Stimulated activated CD4-positive, alpha-beta T cell treated with anti-CD3 and anti-CD28 coated beads, Interleukin-2, amount 100 ng/mL, for 48 hours (primary cell): ENCODE measurements at places on chromosomes 7 and 10.

DNA sequence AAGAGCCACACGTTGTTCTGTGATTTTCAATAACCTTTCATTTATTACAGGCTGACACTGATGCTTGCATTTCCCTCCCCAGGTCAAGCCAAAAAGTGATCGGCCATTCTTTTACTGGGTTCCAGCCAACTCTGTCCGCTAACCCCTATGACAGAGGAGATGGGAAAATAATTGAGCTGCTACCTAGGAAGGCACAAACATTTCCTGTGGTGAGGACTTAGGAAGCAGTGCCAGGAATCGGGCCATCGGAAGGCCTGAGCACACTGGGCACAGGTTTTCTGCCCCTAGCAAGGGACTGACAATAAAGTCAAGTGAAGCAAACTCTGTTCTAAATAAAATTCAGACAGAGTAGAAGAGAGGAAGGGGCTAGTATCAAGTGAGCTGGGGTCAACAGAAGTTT is 313.0 kb upstream of the AOAH start:
- no peak for DNase-seq

GRCh38 chr10:58955615-58956014 is 220.8 kb upstream of the PHYHIPL start:
- no peak for DNase-seq

DNA sequence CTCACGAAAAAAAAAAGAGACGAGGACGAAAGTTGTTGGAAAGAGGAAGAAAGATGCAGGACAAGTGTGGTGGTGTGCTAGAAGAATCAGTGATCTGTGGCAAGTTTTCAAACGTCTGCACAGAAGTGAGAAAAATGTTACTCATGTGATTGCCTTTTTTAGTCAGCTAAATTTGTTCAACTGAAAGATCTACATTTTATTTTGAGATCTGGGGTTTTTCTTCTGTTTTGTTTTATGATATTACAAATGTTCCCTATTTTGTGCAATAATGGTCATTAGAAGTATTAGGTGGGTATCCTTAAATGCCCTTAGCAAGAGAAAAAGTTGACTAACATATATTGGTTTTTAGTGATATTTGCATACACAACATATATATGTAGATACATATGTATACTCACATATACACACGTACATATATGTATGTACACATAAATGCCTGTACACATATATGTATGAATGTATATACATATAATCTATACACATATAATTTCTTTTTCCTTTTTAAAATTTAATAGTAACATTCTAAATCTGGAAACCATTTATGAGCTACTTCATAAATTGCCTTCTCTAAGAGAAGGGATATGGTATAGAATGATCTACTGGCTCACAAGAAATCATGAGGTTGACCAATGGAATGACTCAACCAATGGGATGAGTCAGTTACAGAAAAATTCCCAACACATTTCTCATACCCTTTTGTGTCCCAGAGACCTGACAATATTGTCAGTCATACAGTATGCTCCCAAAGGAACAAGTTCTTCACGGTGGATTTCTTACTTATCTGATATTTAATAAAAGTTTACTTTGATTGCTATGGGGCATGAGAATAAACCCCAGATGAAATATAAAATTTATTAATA is 38.4 kb downstream of the SLC39A12 start:
- no peak for DNase-seq

- no peak for DNase-seq
Observed at GRCh38 chr10:78366663-78367411, 333.2 kb downstream of the RPS24 start.

DNA sequence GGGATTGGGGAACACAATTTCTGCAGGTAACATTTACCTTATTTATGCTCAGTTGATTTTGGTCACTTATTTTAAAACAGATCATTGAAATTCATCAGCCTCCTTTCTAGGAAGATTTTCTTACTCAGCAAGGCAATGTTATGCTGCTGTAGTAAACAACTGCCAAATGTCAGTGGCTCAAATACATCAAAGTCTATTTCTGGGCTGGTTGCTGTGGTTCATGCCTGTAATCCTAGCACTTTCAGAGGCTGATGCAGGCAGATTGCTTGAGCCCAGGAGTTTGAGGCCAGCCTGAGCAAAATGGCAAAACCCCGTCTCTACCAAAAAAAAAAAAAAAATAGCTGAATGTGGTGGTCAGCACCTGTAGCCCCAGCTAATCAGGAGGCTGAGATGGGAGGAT is 25.9 kb downstream of the HABP2 start:
- DNase-seq = no peak

DNA sequence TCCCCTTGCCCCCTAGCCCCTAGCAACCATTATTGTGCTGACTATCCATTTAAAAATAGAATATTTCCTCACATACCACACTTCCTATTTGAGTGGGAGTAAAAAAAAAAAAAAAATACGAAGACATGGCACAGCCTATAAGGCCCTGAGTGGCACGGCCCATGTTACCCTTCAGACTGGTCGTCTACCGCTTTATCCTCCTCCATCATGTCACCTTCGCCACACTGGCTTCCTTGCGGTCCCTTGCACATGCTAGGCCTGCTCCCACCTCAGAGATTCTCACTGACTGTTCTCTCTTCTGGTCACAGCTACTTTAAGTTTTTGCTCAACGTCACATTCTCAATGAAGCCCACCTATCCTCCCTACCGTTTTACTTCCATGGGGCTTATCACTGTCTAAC is 130.3 kb downstream of the ATE1 start:
- no peak for DNase-seq

DNA sequence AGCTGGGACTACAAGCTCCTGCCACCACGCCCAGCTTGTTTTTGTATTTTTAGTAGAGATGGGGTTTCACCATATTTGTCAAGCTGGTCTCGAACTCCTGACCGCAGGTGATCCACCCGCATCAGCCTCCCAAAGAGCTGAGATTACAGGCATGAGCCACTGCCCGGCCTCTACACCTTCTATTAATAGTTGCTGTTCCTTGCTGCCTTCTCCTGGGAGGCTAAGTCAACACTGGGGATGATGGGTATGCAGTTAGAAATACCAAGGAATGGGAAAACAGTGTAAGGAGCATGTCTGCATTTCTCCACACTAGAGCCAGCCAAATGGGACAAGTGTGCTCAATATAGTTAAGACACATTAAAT is 97.3 kb upstream of the PDLIM1 start:
- DNase-seq = no peak

GRCh38 chr10:102776779-102777456 is 33.2 kb downstream of the WBP1L start:
- no peak for DNase-seq

- DNase-seq = no peak
Observed at GRCh38 chr10:102407425-102408130, 11.0 kb downstream of the PSD start.

GRCh38 chr7:5406957-5407945 is 16.4 kb downstream of the TNRC18 start:
- no peak for DNase-seq

DNA sequence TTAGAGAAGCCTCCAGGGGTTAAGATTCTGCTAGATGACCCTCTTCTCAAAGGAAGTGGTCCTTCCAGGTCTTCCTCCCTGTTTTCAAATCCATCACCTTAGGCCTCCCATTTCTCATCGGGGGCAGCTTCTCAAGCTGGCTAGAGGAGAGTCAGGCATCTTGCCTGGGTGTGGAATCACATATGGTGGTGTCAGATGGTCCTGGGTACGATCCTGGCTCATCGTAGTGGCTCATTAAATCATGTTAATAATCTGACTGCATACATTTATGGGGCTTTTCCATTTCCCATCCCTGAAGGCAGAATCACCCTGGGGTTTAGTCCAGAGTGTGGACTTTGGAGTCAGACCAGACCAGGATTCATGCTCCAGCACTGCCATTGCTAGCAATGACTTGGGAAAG is 132.6 kb downstream of the RPS24 start:
- no peak for DNase-seq

GRCh38 chr10:104293011-104293410 is 24.0 kb downstream of the GSTO2 start:
- no peak for DNase-seq

GRCh38 chr10:71254834-71255549 is 42.6 kb downstream of the UNC5B start:
- DNase-seq = no peak

- no peak for DNase-seq
Observed at GRCh38 chr7:128162666-128163065, 78.4 kb upstream of the LEP start.

GRCh38 chr7:85602196-85602595 is 415.3 kb upstream of the SEMA3D start:
- no peak for DNase-seq

DNA sequence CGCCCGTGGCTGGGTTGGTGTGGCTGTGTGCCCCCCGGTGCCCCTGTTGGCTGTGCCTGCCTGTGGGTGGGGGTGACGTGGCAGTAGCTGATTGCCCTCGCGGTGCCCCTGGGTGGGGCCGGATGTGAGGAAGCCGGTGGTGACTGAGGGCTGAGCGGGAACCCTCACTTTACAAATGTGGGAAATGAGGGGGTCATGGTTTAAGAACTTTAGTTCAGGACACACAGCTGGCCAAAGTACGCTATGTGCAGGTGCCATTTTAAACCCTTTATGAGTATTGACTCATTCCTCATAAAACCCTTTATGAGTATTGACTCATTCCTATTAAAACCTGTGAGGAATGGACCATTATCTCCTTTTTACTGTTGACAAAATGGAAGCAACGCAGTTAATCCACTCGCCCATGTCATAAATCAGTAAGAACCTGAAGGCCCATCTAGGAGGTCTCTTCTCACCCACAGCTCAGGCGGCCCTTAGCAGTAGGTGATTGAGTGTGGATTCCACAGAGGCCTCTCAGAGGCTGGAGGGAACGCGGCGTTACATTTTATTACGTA is 290.1 kb upstream of the COBL start:
- no peak for DNase-seq

- DNase-seq = no peak
Observed at GRCh38 chr7:150934045-150934766, 43.9 kb downstream of the KCNH2 start.

DNA sequence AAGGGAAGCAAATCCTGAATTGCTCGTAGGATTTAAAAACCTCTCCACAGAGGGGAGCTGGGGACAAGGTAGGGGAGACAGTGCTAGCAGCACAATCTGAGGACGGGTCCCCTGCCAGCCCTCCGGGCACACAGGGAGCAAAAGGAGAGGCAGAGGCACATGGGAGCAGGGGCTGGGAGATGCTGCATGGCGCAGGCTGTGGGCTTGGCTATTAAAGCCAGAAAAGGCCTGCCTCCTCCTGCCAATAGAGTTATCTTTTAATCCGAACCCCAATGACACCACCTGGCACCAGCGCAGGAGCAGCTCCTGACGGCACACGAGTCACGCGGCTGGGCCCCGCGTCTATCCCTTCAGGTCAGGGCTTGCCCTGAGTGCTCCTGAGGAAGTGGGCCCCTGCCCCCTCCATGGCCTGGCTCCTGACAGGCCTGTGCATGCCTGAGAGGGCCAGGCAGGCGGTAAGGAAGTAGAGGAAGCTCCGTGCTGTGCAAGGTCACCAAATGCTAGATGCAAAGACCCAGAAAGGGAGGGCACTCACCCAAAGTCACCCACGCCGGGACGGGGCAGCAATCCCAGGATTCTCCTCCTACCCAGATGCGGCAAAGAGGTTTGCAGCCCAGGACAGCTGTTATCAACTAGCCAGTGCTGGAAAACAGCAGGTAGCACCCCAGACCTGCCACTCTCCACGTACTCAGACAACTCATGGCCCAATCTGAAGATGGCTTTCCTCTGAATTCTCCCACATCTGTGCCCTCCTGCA is 28.1 kb downstream of the DLG5 start:
- DNase-seq = no peak

DNA sequence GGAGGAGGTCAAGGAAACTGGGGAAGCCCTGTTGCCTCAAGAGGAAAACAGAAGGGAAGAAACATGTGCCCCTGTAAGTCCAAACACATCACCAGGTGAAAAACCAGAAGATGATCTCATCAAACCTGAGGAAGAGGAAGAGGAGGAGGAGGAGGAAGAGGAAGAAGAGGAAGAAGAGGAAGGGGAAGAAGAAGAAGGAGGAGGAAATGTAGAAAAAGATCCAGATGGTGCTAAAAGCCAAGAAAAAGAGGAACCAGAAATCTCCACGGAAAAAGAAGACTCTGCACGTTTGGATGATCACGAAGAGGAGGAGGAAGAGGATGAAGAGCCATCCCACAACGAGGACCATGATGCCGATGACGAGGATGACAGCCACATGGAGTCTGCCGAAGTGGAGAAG is 82.7 kb upstream of the SAMD8 start:
- DNase-seq = no peak

DNA sequence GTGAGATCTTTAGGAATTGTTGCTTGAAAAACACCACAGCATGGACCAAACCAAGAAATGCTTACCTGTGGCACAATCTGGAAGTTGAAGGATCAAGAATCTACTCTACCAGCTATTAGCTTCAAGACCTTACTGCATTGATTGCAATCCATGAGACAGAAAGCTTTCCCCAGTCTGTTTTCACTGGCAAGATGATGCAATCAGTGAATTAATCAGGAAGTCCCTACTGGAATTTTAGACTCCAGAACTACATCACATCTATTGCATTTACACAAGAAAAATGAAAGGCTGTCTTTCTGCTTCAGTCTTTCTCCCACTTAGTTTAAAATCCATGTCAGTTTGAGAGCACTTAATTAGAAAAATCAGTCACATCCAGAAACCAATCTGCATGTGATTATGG is 191.7 kb downstream of the TFEC start:
- DNase-seq = no peak

GRCh38 chr7:137932881-137933269 is 69.0 kb downstream of the CREB3L2 start:
- DNase-seq = no peak

DNA sequence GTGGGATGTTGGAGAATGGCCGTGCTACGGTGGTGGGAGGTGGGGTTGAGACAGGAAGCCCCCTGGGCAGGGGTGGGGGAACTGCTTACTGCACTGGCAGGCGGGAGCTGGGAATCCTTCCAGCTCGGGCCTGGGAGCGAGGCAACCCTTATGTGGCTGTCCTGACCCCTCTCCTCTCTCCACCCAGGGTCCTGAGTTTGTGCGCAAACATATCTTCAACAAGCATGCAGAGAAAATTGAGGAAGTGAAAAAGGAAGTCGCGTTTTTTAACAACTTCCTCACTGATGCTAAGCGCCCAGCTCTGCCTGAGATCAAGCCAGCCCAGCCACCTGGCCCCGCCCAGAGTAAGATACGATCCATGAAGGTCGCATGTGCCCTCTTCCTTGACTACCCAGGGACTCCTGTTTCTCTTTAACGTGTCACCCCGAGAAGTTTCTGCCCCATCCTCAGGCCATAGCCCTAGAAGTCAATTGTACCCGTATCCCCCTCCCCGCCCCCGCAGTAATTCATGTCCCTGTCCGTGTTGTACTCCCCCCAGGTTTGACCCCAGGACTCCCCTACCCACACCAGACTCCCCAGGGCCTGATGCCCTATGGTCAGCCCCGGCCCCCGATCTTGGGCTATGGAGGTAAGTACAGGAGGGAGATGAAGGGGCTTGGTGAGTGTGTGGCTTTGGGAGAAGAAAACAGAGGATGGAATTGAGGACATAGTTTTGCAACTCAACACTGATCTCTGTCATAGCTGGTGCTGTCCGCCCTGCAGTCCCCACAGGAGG is 1.8 kb downstream of the UFSP1 start:
- no peak for DNase-seq

GRCh38 chr7:100544967-100545359 is 6.0 kb downstream of the AGFG2 start:
- no peak for DNase-seq
